ENCODE measurements at places on chromosomes 16 and 17.

GRCh38 chr17:44581868-44582267 lies 24.6 kb downstream of the FZD2 start:
- DNase-seq = peak; percentile 36

- DNase-seq = no peak
Measured at GRCh38 chr16:8866118-8866883, 2.5 kb downstream of the CARHSP1 start.

- DNase-seq = no peak
Measured at GRCh38 chr17:78512976-78513375, 64.2 kb downstream of the DNAH17 start.

- peak; percentile 18 for DNase-seq
Measured at GRCh38 chr17:76982408-76983074, 114.3 kb downstream of the MGAT5B start.

GRCh38 chr17:83099570-83100181 lies 20.3 kb downstream of the METRNL start:
- DNase-seq = no peak

DNA sequence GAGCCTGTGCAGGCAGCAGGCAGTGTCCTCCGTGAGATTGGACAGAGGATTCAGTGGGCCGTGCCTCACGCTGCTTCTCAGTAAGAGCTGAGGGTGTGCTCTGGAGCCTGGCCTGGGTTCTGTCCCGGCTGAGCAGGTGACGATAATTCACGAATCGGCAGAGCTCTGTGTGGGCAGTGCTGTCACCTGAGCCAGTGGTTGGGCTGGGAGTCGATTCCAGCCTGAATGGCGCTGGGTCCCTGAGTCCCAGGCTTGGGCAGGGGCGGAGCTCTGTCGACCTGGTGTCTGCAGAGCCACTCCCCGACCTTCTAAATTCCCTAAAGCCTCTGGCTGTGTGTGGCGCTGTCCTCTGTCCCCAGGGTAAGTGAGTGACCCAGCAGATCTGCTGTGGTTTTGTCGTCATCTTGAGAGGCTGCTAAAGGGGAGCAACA lies 8.4 kb downstream of the ACSF3 start:
- DNase-seq = peak; percentile 42

GRCh38 chr16:1583180-1583579 lies 28.7 kb downstream of the IFT140 start:
- DNase-seq = no peak

DNA sequence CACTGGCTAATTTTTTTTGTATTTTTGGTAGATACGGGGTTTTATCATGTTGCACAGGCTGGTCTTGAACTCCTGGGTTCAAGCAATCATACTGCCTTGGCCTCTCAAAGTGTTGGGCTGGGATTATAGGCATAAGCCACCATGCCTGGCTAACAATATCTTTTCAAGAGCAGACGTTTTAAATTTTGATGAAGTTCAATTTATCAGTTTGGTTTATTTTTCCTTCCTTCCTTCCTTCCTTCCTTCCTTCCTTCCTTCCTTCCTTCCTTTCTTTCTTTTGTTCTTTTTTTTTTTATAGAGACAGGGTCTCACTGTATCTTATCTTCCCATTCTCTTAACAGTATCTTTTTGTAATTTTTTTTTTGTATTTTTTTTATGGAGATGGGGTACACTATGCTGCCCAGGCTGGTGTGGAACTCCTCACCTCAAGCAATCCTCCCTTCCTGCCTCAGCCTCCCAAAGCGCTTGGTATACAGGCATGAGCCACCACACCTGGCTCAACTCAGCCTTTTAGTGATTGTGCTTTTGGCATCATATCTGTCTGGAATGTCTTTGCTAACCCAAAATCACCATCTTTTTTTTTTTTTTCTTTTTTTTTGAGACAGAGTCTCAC lies 13.6 kb upstream of the GIP start:
- DNase-seq = no peak

- no peak for DNase-seq
Measured at GRCh38 chr17:76672892-76673291, 29.3 kb upstream of the ST6GALNAC1 start.

- DNase-seq = no peak
Measured at GRCh38 chr17:4998732-4999429, 1.1 kb downstream of the KIF1C start.

- no peak for DNase-seq
Measured at GRCh38 chr17:32586666-32587065, 99.9 kb downstream of the CDK5R1 start.

GRCh38 chr17:920190-920589 lies 59.4 kb downstream of the NXN start:
- no peak for DNase-seq

DNA sequence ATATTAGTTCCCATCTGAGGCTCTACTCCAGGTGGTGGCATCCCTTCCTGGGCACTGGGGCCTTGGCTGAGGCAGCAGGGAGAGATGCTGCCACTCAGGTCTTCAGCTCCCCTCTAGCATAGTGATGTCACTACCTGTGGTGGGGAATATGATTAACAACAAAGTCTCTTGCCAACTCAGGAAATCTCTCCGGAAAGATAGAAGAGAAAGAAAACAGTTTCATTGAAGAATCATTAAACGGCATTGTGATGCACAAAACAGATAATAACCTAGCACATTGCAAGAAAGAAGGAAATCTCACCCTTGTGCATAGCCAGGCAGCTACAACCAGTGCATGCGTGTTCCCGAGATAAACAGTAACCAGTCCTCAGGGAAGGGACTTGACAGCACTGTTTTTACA lies 12.2 kb upstream of the ZNF267 start:
- DNase-seq = no peak

GRCh38 chr16:74219706-74220105 lies 76.9 kb upstream of the PSMD7 start:
- DNase-seq = no peak

- no peak for DNase-seq
Measured at GRCh38 chr16:68422396-68422960, 25.8 kb downstream of the SMPD3 start.

DNA sequence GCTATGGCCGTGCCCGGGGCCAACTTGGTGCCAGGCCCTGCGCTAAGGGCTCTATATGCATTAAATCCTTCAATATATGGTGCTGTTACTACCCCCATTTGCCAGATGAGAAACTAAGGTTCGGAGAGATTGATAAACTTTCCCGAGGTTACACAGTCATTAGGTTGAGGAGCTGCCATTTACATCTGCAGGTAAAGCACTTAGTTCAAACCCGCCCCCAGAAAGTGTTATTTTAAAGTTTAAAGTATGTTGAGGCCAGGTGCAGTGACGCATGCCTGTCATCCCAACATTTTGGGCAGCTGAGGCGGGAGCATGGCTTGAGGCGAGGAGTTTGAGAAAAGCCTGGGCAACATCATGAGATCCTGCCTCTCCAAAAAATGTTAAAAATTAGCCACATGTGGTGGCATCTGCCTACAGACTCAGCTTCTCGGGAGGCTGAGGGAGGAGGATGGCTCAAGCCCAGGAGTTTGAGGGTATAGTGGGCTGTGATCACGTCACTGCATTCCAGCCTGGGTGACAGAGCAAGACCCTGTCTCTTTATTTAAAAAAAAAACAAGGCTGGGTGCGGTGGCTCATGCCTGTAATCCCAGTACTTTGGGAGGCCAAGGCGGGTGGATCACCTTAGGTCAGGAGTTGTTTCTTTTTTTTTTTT lies 264.7 kb downstream of the PARN start:
- DNase-seq = no peak

DNA sequence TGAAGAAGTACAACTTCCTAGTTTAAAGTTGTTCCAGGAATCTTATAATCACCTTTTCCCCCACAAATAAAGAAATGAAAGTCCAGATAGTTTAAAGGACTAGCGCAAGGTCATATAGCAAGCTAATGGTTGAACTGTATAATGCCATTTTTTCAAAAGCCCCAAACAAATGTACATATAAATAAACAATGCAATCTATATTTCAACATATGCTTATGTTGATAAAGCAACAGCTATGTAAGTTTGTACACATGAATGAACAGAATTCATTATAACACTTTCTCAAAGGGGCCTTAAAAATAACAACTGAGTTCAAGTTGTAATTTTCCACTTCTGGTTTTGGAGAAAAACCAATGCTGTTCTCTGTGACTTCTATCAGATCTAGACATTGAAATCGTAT lies 1628.6 kb downstream of the CDH8 start:
- no peak for DNase-seq

GRCh38 chr17:22138861-22139469 lies 446.6 kb downstream of the KCNJ18 start:
- no peak for DNase-seq

DNA sequence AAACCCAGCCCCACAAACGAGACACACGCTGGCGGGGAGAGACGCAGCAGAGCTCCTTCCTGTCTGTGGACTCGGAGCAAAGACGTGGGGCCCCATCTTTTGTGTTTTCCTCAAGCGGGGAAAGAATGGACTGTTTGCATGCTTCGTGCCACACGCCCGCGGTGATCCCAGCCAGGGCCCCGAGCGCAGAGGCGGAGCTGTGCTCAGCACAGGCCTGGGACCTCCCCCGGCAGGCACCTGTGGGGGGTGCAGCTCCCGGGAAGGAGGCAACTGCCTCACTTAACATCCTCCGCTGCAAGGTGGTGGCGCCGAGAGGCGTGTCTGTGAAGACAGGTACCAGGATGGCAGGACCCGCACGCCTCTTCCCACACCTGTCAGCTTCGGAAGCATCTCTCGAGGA lies 19.1 kb downstream of the TRARG1 start:
- DNase-seq = no peak

DNA sequence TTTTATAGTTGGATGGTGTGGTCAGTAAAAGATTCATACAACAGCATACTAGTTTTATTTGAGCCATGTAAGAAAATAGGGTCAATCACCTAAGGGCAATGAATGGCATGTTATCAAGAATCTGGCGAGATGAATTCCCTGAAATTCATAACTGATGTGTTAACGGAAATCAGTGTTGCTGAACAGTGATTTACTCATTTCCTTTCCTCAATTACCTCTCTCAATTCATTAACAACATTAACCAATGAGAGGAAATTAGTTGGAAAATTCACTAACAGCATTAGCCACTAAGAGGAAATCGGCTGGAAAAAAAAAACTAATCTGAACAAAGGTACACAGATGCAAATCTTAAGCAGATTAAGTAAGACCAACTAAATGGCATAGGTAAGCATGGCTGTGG lies 6.3 kb downstream of the CMTR2 start:
- no peak for DNase-seq

- peak; percentile 59 for DNase-seq
Measured at GRCh38 chr17:66508896-66509844, 206.8 kb downstream of the PRKCA start.

DNA sequence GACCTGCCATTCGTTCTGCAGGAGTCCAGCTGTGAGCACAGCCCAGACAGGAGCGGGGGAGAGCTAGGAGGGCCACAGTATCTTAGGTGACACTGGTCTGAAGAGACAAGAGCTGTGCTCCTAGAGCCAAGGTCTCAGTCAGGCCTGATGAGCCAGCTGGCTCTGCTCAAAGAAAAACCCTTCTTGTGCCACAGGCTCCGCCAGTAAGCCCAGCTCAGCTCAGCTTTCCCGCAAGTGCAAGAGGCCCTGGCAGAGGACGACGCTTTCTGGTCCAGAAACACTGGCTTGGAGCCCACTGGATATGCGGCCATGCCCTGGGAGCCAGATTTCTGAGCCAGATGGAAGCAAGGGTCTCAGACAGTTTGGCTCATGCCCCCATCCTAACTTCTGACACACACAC lies 23.9 kb downstream of the PEMT start:
- DNase-seq = no peak

GRCh38 chr16:65121870-65122723 lies at the start of gene CDH11:
Gene CDH11, minus strand, starts transcription at chr16:65122063. Its CDS starts 117,194 bp downstream, at chr16:65004869.
- DNase-seq = no peak

- peak; percentile 58 for DNase-seq
Measured at GRCh38 chr16:54034684-54035083, 251.9 kb downstream of the IRX3 start.

- DNase-seq = no peak
Measured at GRCh38 chr17:57808882-57809281, 41.0 kb downstream of the MRPS23 start.

DNA sequence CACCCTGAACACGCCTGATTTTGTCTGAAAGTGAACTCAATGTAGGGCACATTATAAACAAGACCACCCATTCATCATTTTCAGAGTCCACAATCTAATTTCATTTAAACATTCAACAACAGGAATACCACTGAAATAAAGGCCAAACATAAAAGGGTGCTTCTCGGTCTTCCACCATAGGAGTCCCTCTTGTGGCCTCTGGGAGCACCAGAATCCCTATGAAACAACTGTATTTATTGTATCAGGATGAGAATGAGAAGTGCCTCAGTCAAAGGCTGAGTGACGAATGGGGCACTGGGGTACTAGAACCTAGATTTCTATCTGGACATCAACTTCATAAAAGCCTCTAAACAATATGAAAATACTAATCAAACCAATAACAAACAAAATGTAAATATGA lies 40.4 kb downstream of the NXPH3 start:
- DNase-seq = no peak

GRCh38 chr16:1223355-1224214 lies 1.5 kb downstream of the TPSG1 start:
- no peak for DNase-seq

GRCh38 chr17:65562206-65562531 lies 721 bp upstream of the AXIN2 start:
- no peak for DNase-seq

- DNase-seq = no peak
Measured at GRCh38 chr17:76840443-76840767, 27.8 kb upstream of the MGAT5B start.

DNA sequence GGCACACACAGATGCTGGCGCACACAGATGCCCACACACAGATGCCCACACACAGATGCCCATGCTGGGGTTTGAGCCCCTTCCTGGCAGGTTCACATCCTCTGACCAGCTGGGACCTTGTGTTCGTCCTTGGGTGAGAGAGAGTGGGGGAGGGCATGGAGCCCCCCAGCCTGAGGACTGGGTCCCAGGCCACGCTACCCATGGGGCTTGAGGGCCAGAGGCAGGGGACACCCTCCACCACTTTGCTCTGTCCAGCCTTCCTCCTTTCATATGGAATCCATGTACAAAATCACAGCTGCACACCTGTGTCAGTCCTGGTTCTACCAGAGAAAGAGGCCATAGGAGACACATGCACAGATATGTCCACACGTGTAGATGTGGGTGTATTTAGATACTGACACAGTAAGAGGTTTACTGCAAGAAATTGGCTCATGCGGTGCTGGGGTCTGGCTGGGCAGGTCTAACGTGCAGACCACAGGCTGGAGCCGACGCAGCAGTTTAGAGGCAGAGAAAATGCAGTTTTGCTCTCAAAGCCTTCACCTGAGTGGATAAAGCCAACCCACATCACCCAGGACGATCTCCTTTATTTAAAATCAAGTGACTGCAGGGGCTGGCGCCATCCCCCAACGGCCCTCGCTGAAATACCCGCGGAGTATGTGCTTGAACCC lies 10.8 kb downstream of the SLC22A31 start:
- DNase-seq = no peak

- DNase-seq = no peak
Measured at GRCh38 chr17:74877592-74878548, 5.1 kb upstream of the FDXR start.

- no peak for DNase-seq
Measured at GRCh38 chr17:1000597-1001461, 3.9 kb downstream of the TIMM22 start.

- DNase-seq = no peak
Measured at GRCh38 chr16:85529489-85530369, 83.4 kb upstream of the GSE1 start.

- DNase-seq = peak; percentile 36
Measured at GRCh38 chr16:22948058-22948602, 134.2 kb downstream of the HS3ST2 start.

GRCh38 chr16:3671424-3671823 lies 16.9 kb downstream of the DNASE1 start:
- DNase-seq = no peak

GRCh38 chr17:38912221-38912813 lies 13.1 kb upstream of the LASP1NB start:
- DNase-seq = no peak
